ENCODE measurements at places on chromosomes 4 and X.

DNA sequence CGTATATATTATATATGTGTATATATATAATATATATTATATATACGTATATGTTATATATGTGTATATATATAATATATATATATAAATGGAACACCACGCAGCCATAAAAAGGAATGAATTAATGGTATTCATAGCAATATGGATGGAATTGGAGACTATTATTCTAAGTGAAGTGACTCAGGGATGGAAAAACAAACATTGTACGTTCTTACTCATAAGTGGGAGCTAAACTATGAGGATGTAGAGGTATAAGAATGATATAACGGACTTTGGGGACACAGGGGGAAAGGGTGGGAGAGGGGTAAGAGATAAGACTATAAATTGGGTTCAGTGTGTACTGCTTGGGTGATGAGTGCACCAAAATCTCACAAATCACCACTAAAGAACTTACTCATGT, 1388.9 kb downstream of the C4orf33 start:
- no peak for DNase-seq

DNA sequence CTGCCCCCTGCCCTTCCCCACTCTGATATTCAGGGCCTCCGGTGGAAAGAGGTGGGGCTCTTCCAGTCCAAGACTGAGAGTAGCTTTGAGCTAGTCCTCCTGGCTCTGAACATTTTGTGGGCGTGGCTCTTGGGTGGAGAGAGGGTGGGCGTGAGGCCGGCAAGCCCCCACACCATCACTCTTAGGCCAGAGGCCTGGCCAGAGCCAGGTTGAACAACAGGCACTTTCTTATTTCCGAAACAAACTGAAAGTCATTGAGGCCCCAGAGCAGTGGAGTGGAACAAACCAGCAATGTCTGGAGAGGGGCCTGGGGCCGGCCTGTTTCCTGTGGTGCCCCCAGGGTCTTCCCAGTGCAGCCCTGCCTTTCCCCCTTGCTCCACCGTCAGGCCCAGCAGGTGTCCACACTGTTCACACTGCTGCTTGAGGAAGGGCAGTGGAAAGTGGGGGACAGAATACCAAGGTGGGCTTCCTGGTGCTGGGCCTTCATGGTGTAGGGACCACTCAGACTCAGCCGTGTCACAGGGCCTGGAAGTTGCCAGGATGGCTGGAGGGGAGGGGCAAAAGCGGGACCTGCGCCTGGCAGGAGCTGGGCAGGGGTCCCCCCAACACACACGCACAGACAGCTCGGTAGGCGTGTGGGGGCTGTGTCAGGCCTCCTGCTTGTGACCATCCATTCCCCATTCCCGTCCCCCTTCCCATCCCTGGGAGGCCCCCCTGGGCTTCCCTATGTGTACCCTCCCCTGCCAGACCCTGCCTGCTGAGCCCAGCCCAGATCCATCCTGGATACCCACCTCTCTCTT, 2.9 kb downstream of the ADRA2C start:
- no peak for DNase-seq

GRCh38 chrX:65757943-65758342, 90.5 kb downstream of the MSN start:
- no peak for DNase-seq

DNA sequence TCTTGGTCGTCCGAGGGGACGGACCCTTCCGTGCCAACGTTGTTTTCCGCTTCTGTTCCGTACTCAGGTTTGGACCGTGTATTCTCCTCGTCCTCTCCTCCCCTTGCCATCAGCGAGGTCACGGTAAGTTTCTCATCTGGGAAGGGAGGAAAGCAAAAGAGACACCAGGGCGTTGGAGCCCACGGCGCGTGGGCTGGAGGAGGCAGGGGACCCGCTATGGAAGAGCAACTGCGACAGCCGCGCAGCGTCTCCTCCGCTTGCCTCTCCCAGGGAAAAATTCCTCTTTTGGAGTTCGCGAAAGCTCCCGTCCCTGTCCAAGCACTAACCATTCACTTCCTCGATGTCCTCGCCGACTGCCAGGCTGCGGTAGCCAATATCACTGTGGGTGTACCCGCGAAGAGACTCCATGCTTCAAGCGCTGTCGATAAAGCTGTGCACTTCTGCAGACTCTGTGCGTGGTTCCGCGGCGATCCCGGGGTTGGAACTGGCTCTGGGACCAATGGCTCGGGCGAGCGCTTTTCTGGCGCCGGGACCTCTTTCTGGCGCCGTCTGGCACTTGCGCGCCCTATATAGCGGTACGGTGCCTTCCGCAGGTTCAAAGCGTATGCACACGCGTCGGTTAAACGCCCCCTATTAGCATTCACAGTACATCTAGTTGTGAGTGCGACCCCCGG, at the start of gene ESX1:
Gene ESX1 (minus strand): TSS at position 492 of the 674 bp plus-strand sequence. CDS start 84 bp downstream, at position 408.
- no peak for DNase-seq

DNA sequence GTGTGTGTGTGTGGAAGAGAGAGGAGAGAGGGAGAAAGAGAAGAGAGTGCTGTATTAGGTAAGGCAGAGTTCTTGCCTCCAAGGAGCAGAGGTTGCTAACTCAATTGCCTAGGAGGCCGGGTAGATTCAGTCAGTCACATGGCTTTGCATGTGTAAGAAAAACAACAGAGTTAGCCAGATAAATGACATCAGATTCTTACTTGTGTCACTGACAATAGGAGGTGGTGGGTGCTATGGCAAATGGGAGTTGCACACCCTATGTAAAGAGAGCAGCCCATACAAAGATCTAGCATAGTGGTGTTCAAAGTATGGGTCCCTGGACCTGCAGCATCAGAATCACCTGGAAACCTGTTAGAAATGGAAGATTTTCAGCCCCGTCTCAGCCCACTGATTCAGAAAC, 14.4 kb upstream of the PGRMC2 start:
- no peak for DNase-seq

- no peak for DNase-seq
These were observed 278.6 kb downstream of the ADGRA3 start for GRCh38 chr4:22237155-22237751.
